NCI-H1694 (cell line): ENCODE measurements at places on chromosomes 11 and 22.

DNA sequence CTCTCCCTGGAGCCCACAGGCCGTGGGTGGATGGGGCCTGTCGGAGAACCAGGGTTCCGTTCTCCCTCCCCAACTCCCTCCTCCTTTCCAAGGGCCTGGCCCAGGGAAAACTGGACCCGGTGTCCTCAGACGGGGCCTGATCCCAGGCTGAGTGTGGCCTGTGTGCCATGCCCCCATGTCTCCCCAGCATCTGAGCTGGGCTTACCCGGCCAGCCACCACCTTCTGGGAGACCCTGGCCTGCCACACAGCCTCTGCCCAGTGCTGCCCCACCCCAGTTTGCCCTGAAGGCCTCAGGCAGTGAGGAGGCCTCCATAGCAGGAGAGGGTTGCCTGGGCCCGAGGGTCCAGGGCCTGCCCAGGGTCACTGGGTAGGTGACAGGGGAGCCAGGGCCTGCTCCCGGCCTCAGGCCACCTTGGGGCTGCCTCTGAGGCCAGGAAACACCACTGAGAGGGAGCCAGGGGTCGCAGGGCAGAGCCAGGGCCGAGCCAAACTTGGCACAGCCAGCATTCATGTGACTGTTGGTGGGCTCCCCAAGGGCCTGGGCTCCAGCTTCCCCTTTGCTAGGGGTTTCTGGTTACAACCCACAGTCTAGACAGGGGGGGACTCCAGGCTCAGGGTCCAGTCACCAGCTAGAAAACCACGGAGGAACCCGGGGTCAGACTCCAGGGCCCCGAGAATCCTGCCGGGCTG is 590 bp upstream of the IFITM10 start:
- no peak for DNase-seq

- no peak for DNase-seq
These were observed at the start of gene LIF for GRCh38 chr22:30245985-30246813. LIF (minus strand) TSS chr22:30246759; CDS start chr22:30246695, 64 bp downstream.

DNA sequence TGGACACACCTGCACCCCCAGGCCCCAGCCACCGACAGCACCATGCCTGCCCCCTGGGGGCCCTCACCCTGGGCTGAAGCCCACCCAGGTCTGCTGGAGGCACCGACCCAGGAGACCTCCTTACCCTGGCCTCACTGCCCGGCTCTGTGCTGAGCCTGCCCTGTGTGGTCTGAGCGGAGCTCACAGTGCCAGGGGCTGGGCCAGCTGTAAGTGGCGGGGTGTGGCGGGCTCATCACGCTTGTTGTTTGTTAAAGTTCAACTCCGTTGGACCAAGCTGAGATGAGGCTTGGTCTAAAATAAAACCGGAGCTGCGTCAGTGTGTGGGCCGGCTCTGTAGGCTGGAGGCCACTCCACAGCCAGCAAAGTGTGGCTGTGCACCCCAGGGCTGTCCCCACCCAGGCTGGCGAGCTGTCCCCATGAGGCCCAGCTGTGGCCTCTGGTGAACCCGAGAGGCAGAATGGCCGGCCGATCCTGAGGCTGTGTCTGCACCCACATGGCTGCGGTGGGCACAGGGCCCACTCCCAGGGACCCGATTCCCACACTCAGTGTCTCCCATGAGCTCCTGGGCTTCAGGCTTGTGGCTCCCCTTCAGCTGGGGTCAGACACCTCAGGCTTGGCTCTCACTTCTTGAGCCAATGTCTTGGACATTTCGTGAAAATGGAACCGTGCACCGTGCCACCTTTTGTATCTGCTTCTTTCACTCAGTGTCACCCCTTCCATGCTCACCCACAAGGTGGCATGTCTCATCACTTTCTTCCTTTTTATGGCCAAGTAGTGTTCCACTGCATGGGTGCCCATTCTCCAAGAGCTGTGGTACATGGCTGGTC is 137.9 kb downstream of the CTTN start:
- DNase-seq: no peak

DNA sequence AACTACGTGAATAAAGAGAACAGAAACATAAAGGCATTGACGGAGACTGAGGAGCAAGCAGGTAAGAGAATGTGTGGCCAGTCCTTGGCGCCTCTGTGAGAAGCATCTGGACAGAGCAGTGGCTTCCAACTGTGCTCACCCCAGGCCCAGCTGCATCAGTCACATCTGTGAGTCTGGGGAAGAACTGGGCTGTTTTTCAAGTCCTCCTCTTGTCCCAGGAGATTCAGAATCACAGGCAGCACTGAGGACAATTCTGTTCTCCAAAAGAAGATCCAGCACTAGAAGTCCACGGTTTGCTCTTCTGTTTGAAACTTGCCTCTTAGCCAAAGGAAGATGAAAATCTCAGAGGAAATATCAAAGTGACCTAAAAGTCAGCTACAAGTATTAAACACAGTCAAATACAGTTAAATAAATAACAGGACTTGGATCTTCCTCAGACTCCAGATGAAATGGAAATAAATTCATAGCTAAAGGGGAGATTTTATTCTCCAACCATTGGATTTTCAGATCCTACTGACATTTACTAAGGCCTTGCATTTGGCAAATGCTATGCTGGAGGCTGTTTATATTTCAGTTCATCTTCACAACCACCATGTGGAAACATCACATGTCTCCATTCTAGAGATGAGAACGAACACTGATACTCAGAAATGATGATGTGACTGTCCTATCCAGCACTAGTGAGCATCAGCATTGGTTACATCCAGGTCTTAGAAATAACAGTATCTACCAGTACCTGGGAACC is 14.1 kb downstream of the FAM181B start:
- no peak for DNase-seq

DNA sequence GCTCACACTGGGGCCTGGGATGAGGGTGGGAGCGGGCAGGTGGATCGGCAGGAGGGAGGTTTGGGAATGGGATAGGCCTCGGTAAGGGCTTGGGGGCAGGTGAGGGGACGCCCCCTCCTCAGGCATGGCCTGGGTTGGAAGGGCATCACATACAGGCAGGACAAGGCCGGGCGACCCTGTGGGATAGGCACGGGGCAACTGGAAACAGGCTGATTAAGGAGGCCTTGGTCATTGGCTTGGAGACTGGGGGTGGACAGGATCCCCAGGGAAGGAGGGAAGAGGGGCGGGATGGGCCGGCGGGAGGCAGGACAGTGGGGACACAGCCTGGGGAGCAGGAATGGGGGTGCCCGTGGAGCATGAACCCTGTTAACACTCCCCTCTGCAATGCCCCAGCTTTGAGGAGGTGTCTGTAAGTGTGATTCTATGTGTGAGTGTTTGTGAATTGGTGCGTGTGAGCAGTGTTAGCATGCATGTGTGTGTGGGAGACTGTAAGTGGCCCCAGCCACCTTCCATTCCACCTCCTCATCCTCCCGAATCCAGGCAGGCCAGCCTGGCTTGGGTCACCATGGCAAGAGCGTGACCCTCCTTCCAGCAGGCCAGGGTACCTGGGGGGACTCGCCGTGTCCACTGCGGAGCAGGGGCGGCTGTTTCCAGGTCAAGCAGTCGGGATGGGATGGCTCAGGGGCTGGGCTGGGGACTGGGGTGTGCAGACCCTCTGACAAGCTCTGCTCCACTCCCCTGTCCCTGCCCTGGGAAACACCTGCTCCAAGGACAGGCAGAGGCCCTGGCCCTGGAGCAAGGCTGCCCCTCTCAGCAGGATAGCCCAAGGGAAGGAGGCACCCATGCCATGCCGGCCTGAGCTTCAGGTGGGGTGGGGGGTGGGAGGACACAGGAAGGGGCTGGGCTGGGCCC is 3.4 kb upstream of the PIM3 start:
- DNase-seq: no peak

GRCh38 chr22:37202001-37202555 is 10.2 kb downstream of the SSTR3 start:
- DNase-seq: no peak

DNA sequence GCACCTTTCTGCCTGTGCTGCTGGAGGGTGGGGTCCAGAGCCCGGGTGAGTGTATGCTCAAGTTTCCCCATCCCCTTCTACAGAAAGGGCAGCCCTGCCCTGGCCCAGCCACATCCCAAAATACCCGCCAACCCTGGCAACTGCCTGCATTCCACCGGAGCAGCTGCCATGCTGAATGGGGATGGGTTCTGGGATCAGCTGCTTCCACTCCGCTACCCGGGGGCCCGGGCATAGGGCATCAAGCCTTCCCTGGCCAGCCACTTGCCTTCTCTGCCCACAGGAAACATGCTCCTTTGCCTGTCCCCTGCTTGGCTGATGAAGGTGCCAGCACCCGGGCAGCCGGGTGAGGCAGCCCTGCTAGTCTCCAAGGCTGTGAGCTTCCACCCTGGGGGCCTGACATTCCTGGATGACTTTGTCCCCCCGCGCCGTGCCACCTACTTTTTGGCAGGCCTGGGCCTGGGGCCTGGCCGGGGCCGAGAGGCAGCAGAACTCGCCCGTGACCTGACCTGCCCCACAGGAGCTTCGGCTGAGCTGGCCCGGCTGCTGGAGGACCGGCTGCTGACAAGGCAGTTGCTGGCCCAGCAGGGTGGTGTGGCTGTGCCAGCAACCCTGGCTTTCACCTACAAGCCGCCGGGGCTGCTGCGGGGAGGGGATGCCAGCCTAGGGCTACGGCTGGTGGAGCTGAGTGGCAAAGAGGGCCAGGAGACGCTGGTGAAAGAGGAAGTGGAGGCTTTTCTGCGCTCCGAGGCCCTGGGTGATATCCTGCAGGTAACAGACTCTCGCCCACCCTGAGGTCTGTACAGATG is 3.2 kb downstream of the CARNS1 start:
- no peak for DNase-seq

- DNase-seq: no peak
These were observed 7.2 kb upstream of the NIPSNAP1 start for GRCh38 chr22:29587938-29588699.

- no peak for DNase-seq
These were observed 12.1 kb upstream of the BBOX1 start for GRCh38 chr11:27028561-27028965.
